ENCODE measurements at places on chromosomes 12 and 14. TPM values are rescaled to one million over a fixed set of nuclear protein-coding genes. Genes with fewer than 3 reads are reported as not detected.

DNA sequence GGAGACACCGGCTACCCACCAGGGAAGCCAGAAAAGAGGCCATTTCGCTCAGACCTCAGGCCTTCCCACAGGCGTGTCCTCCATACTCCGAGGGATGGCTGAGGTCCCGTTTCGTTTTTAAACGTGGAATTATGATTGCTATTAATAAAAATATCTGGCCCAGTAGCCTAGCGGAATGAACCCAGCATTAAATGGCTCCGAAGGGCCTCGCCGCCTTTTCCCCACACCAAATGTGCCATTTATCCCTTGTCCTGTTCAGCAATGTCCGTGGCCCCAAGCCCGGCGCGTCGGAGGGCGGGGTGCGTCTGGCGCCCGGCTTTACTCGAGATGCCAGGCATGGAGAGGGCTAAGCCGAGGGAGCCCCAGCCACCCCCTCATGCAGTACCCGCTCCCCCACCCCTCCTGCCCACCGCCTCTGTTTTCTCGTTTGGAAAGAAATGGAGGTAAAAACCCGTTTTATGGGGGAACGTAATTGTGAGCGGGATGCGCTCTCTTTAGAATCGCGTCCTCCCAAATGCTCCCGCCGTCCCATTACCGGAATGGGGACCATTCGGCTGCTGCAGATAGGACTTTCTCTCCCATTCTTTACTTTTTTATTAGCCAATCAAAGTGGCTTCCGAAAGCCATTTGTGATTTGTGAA is 5.7 kb downstream of the HOXC8 start:
- no peaks in the 10 kb centered on the region for H3K36me3 ChIP-seq
- H3K4me3 ChIP-seq = no peak overlapping the region
- H3K27ac ChIP-seq = no peak overlapping the region
- peaks cover 75% of the 10 kb centered on the region for H3K27me3 ChIP-seq
- no peak for DNase-seq

- H3K4me1 ChIP-seq = no peaks in the 10 kb centered on the region
- no peak overlapping the region for H3K4me3 ChIP-seq
- DNase-seq = no peak
- H3K27ac ChIP-seq = no peak overlapping the region
- no peaks in the 10 kb centered on the region for H3K27me3 ChIP-seq
Observed at GRCh38 chr14:105153739-105154475, 14.7 kb downstream of the JAG2 start.

DNA sequence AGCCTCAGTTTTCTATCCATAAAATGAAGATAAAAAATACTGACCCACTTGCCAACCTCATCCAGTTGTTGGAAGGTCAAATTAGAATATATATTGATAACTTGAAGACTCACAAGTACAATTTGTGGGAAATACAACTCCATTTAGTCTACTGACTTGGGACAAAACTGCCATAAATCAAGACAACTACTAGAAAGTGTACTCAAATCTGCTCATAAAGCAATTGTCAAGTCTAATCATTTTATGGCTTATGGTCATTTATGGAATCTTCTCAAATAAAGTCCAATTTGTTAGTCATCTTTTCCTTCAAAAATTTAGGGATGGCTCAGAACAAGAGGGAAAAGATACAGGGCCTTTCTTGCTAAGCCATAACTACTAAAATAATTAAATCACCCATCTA is 7.0 kb downstream of the BTG1 start:
- H3K27ac ChIP-seq = peak overlapping the region; percentile 87
- H3K36me3 ChIP-seq = peaks cover 86% of the 10 kb centered on the region
- no peak for DNase-seq

Gene EXOC3L4
- total RNA-seq = not detected

Gene PMCH
- total RNA-seq = 210 TPM

DNA sequence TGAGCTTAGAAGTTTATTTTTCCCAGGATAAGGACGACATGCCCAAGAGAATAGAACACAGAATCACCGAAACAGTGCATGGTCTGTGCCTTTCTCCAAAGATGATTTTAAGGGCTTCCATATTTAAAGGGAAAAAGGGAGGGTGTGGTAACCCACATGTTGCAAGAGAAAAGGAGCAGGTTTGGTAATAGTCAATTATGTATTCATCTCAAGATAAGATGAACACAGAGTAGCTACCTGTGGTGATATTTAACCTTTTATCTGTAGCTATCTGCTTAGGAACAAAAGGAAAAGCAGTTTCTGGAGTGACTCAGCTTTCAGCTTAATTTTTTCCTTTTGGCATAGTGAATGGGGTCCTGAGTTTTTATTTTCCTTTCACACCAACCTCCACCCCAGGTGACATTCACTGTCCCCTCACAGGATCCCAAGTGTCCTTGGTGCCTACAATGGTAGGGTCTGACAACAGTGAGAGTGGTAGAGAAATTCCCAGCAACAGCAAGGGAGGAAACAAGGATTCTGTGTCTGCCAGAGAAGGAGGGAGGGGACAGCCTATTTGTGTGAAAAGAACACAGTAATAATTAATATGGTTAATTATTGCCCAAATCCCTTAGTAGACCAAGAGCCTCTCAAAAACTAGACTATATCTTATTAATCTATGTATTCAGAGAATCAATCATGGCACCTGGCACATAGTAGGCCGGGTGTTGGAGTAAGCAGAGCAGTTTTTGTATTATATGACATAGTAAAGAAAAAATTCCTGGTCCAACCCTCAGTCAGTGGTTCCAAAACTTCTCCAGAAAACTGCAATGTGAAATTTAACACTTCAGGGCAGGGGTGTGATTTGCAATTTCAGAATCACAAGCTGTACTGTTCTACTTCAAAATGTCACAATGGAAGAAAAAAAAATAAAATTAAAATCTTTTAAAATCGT is 154.5 kb downstream of the PHLDA1 start:
- H3K27ac ChIP-seq = no peak overlapping the region
- H3K4me1 ChIP-seq = peaks cover 22% of the 10 kb centered on the region
- H3K36me3 ChIP-seq = no peaks in the 10 kb centered on the region

DNA sequence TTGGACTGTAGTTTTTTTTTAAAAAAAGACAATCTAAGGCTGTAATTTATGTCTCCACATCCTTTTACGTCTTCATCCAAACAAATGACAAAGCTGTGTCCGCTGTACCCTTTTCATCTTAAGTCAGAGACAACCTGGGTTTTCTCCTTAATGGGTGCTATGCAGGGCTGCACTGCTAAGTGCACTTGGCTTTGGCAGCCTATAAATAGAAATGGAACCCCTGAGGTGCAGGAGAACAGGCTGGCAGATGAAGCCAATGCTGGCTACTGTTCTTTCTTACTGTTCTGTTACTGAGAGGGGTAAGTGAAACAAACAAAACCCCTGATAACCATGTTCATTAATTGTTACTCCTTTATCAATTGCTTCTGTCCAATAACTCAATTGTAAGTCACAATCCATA is 47.1 kb upstream of the KICS2 start:
- H3K4me3 ChIP-seq = no peak overlapping the region
- H3K27ac ChIP-seq = no peak overlapping the region
- no peaks in the 10 kb centered on the region for H3K36me3 ChIP-seq
- peaks cover 5% of the 10 kb centered on the region for H3K27me3 ChIP-seq
- no peaks in the 10 kb centered on the region for H3K4me1 ChIP-seq

- no peak overlapping the region for H3K27ac ChIP-seq
- no peak for DNase-seq
- no peaks in the 10 kb centered on the region for H3K4me1 ChIP-seq
- H3K36me3 ChIP-seq = no peaks in the 10 kb centered on the region
Observed at GRCh38 chr14:88276923-88277596, 46.0 kb downstream of the KCNK10 start.

Gene PTCSC3
- not detected for total RNA-seq

DNA sequence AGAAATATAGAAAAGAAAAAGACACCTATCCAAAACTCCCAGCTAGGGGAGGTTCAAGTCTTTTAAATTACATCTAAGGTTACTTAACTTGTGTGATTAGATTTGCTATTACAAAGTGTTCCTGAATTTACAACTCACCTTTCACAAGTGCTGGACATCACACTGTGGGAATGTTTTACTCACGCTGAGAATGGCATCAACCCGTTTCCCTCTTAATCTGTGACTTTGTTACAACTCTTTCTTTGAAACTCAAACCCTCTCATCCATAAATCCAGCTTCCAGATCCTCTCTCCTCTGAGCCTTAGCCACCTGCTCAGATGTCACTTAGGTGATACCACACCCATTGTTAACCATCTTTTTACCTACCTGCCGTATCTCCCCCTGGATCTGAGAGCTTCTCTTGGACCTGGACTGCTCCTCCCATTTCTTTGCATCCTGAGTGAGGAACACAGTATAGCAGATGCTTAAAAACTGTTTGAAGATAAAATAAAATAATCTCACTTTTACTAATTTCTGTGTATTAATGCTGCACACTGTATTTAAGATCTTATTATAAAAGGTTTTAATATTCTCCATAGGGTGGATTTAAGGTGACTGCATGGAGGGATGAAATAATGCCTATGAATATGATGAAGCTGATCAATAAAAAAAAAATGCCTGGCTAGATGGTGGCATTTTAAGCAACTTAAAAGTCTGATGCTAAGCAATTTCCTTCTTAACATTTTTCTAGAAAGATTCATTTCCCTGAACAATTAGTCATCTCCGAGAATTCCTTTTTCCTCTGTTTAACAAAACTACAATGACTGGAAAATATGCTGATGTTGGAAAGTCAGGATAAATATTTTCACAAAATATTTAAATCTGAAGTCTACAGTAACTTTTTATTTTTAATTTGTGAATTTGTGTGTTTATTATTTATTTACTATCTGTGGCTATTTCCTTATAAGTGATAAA is 39.1 kb upstream of the NAP1L1 start:
- H3K27ac ChIP-seq = no peak overlapping the region
- no peaks in the 10 kb centered on the region for H3K4me1 ChIP-seq
- no peaks in the 10 kb centered on the region for H3K36me3 ChIP-seq
- no peak overlapping the region for H3K4me3 ChIP-seq

GRCh38 chr12:22518060-22518719 is 26.2 kb downstream of the C2CD5 start:
- H3K4me3 ChIP-seq = no peak overlapping the region
- H3K27ac ChIP-seq = no peak overlapping the region
- no peaks in the 10 kb centered on the region for H3K27me3 ChIP-seq
- peaks cover 1% of the 10 kb centered on the region for H3K4me1 ChIP-seq
- DNase-seq = no peak
- peaks cover 25% of the 10 kb centered on the region for H3K36me3 ChIP-seq

Measured in activated T-helper 2 cell treated with anti-CD3 and anti-CD28 coated beads, Interferon-gamma antibody, Interleukin-2, Interleukin-4, amounts not matched to agents 10 μg/mL and 5 μg/mL and 100 μg/mL, durations not matched to agents 14 hours and 24 hours and 36 hours (primary cell).